ENCODE measurements at places on chromosomes 12 and 14.

DNA sequence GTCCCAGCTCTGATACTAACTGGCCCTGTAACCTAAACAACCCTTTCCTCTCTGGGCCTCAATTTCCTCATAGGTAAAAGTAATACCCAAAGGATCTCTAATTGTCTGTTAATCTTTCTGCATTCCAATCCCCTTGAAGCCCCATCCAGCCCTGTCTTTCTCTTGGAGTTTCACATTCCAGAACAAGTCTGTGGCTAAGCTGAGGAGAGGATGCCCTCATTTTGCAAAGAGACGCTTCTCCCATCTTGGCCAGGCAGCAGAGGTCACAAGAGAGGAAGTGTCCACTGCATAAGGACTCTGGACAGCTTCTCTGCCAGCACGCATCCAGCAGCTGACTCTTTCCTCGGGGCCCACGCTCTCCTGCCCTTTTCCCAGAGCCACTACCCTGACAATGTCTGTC, 263.4 kb upstream of the FKBP4 start:
- DNase-seq = no peak

GRCh38 chr12:75634244-75635222, 123.1 kb upstream of the KRR1 start:
- no peak for DNase-seq

DNA sequence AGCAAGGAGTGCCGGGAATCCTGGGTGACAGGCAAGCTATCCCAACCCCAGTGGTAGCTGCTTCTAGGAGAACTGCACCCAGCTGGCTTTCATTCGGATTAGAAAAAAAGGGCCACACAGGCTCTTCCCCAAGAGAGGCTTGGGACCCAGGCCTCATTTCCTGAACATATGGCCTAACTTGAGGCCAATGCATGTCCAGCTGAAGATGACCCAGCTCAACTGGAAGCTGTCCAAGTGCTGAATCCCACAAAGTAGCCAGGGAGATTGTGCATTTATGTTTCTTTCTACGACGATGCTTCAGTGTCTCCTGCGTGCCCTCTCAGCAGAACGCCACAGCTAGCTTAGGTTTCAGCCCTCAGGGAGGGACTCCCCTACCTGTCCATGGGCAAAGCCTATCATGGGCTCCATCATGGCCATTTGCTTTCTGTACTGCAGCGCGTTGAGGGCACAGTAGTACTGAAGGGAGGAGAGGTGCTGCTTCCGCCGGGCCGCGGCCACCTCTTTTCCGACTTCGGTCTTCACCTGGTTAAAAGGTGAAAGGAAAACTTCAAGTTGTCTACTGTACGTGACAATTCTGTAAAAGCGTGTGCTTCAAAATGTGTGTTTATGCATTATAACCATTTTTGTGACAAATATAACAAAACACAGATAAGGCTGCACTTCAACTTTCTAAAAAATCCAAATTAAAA, 29.1 kb downstream of the APPL2 start:
- DNase-seq = no peak

- no peak for DNase-seq
Observed at GRCh38 chr14:33943096-33943883, 7.6 kb downstream of the EGLN3 start.

GRCh38 chr12:121649819-121650353, 19.6 kb downstream of the MORN3 start:
- no peak for DNase-seq

- DNase-seq = no peak
Observed at GRCh38 chr12:104718304-104718929, 239.7 kb downstream of the SLC41A2 start.

- DNase-seq = peak; percentile 38
Observed at GRCh38 chr14:77181603-77182437, at the start of gene TMEM63C. TSS of gene TMEM63C (plus strand) at chr14:77181798. CDS start at chr14:77218814, 37,016 bp downstream.

DNA sequence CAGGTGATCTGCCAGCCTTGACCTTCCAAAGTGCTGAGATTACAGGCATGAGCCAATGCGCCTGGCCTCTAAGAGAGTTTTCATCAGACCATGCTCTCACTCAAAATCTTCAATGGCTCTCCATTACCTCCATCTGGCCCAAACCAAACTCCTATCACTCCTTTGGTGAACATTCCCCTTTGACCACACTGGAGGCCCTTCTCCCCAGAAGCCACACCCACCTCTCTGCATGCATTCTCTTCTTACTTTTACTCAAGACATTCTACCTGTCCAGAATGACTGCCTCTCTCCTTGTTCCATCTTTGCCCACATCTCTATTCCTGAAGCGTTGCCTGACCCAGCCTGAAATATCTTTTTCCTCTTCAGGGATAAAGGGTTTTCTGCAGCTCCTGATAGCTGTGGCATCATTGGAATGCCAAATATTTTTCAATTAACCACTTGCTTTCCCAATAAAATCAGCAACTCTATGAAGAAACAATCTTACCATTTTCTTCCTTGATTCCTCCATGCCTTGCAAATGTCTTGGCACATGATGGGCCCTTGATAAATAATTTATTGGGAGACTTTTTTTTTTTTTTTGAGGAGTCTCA, 15.5 kb downstream of the PLEK2 start:
- DNase-seq = no peak

DNA sequence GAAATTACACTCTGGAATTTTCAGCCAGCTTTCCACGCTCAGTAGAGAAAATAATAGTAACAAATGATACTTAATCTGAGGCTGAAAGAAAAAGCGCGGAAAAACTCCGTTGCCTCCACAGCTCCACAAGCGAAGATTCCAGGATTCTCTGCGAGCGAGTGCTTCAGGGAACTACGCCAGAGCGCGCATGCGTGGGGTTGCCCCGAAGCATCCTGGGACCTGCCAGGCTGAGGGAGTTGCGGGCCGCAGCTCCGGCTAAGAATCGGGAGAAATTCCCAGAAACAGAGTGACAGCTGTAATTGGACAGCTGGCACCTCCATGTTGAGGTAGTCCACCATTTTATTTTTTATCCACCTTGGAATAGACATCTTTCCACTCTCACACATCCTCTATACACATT, 12.0 kb upstream of the TTC5 start:
- no peak for DNase-seq

DNA sequence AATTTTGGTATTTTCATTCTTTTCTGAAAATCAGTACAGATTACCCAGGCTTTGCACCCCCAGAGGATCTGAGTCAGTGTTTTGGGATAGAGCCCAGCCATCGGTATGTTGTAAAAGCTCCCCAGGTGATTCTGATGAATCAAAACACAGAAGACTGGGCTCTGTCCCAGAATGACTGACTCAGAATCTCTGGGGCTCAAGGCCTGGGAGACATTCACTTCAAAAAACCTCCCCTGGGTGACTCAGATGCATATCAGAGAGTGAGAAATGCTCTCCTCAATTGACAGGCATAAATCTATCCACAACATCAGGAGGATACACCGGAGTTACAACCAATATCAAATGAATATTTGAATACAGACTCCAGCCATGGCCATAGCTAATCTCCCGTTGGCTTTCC, 32.6 kb downstream of the SLC35F4 start:
- DNase-seq = no peak

- peak; percentile 54 for DNase-seq
Observed at GRCh38 chr12:67647799-67648520, 585 bp upstream of the DYRK2 start.

- DNase-seq = no peak
Observed at GRCh38 chr12:22600181-22600580, 24.8 kb upstream of the ETNK1 start.

DNA sequence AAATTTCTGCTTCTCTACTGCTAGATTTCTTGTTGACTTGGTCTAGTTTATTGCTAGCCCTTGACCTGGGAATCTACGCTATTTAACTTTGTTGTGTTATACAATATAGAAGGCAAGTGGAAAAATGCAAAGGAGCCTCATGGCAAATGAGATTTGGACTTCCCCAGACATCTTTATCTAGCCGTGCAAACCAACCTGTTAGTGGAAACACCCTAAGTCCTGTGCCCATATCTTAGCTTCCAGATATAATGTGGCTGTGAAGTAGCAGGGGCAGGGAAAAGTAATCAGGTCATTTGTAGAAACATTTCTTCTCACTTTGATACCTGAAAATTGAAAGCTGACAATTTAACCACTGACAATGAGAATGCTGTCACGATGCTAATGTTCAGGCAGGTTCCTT, 90.7 kb upstream of the ATP2B1 start:
- no peak for DNase-seq

DNA sequence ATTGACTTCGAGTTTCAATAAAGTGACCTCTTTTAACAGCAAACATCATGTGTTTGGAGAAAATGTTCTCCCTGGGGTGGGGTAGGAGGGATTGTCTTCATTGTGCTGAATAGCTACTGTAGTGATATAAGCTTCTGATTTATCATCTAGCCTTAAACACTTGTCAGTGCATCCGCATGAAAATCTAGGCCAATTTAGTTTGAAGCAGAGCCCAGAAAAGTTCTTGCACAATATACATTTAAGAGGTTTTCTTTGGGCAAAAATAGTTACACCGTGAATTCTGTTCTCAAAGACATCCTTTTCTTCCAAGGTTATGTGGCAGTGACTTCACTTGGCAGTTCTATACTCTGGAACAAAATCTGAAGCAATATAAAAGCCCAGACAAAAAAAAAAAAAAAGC, 136.0 kb upstream of the IFNG-AS1 start:
- DNase-seq = no peak

GRCh38 chr14:78170203-78170602, at the start of gene NRXN3:
TSS of gene NRXN3 (plus strand) at chr14:78170373. CDS start at chr14:78243094, 72,721 bp downstream.
- DNase-seq = peak; percentile 18

DNA sequence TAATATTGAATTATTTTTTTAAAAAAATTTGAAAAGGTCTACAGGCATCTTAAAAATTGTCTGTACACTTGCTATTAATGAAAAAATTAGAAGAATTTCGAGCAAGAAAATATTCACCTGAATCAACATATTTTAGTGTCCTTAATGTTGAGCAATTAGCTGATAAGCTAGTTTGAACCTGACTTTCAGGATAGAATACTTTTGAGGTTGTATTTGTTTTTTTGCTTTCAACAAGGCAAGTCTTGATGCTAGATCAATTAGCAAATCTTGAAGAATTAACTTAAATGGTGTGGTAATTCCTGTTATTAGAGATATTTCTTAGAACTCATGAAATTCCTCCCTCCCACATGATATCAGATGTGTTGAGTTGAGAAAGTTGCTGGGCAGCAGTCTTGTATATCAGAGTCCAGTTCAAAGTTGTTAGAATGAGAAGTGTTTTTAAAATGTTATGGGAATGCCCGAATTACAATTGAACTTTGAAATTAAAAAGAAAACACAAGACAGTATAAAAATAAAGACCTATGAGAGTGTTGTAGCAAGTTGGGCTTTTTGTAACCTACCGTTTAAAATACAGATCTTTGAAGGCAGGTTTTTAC, 119.2 kb downstream of the TRMT5 start:
- DNase-seq = no peak

DNA sequence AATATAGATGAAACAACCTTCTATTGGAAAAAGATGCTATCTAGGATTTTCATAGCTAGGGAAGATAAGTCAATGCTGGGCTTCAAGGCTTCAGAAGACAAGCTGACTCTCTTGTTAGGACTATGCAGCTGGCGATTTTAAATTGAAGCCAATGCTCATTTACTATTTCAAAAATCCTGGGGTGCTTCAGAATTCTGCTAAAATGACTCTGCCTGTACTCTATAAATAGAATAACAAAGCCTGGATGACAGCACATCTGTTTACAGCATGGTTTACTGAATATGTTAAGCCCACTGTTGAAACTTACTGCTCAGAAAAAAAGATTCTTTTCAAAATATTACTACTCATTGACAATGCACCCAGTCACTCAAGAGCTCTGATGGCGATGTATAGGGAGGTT, 155.1 kb downstream of the PIK3C2G start:
- no peak for DNase-seq

- no peak for DNase-seq
Observed at GRCh38 chr14:24712374-24712773, 78.4 kb upstream of the GZMB start.

DNA sequence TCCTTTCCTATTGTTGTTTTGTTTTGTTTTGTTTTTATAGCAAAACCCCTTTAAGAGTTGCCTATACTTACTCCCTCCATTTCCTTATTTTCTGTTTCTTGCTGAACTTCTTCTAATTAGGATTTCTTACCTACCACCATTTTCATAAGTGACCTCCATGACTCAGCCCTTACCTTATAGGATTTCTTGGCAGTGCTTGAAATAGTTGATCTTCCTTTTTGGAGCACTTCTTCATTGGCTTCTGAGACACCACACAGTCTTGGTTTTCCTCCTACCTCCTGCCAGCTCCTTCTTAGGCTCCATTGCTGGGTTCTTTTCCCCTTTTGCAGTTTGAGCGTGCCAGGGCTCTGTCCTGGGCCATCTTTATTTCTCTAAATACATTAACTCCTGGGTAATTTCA, 23.4 kb upstream of the EID3 start:
- DNase-seq = no peak

DNA sequence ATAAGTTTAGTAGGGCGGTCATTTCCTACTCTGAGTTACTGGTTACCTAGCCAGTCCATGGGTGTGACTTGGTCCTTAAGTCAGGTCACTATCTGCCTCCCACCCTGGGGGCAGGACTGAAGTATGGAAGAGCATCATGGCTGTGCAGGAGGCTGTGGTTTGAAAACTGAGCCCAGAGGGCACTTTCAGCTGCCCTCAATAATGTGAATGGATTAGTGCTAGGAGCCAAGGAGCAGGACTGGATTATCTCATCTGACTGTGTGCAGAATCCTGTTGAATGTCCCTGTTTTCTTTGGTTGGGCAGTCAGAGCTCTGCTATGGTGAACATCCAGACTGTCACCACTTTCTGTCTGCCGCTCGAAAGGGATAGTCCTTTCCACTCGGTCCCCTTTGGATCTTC, 1.6 kb downstream of the ATXN7L3B start:
- DNase-seq = no peak

DNA sequence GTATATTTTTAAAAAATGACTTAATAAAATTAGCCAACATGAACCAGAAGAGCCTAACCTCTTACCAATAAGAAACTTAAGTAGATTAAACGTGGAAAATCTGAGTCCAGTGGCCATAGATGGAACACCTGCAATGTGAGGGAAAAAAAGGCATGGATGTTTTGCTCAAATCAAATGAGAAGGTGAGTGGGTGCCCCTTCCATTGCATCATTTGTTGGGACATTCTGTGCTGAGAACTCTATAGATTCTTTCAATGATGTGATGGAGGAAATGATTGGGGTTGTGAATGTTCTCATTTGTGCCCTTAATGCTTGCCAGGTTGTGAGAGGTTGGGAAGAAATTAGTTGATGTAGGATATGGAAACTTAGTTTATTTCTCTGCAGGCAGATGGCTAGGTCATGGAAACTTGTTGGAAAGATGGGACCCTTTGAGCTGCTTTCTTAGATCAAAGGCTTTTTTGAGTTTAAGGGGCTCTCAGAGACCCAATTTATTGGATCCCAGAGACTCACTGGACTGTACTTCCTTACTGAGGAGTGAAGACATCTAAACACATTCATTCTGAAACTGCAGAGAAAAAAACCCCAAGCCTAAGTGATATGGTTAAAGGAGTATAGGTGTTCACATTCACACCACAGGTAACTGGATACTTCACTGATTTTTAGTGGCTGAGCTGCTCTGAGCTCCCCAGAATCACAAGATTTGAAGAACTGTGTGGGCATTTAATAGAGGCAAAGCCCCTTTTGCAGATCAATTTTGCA, 95.9 kb downstream of the DACT1 start:
- no peak for DNase-seq

- no peak for DNase-seq
Observed at GRCh38 chr12:56528846-56529245, 7.2 kb downstream of the RBMS2 start.

GRCh38 chr14:23620177-23620702, 15.9 kb upstream of the DHRS2 start:
- DNase-seq = no peak

- no peak for DNase-seq
Observed at GRCh38 chr14:92352158-92352985, 29.4 kb downstream of the SLC24A4 start.

GRCh38 chr12:920676-921075, 28.8 kb downstream of the RAD52 start:
- DNase-seq = no peak

Data from progenitor cell of endocrine pancreas (in vitro differentiated cells).